IPS DF 6.9 (cell line): ENCODE measurements at places on chromosomes 16 and 17.

DNA sequence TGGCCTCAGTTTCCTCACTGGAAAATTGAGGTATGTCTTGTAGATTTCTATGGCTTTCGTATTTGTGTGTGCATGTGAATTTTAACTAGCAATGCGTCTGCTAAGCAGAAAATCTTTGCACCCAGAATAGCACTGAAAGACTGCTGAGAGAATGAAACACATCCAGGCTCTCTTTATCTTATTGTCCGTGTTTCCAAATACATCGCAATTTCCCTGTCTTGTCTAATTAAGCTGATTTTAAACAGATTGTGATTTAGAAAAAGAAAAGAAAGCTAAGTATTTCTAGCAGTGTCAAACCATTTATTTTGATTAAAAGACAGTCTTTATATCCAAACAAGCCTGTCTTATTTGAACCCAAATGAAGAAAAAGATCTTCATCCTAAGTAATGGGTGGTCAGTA, 168.6 kb downstream of the PMP22 start:
- DNase-seq, result no peak

- DNase-seq, result no peak
These were observed 298.1 kb upstream of the IRX5 start for GRCh38 chr16:54632322-54633220.

- no peak for DNase-seq
These were observed 34.2 kb upstream of the MRTFB start for GRCh38 chr16:14036889-14037288.

- DNase-seq, result no peak
These were observed 785 bp downstream of the NME3 start for GRCh38 chr16:1770328-1771187.

- DNase-seq, result no peak
These were observed 45.8 kb upstream of the SLC38A10 start for GRCh38 chr17:81340607-81341515.

DNA sequence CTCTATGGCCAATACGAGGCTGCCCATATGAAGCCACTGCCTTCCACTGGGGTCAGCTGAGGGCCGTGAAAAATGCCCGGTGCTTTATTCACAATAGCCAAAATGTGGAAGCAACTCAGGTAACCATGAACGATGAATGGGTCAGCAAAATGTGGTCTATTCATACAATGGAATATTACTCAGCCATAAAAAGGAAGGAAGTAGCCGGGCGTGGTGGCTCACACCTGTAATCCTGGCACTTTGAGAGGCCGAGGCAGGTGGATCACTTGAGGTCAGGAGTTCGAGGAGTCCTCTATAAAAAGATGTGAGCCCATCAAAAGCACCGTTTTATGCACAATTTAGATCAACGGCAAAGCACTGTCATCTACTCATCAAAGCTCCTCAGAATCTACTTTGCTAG, 5.2 kb upstream of the TRAP1 start:
- DNase-seq, result no peak
